GM23248 (cell line): ENCODE measurements at places on chromosomes 3 and 15. TPM values are rescaled to one million over a fixed set of nuclear protein-coding genes. Genes with fewer than 3 reads are reported as not detected.

The LYSMD2 gene
- 6.7 and 8.1 TPM in 2 replicates for polyA plus RNA-seq

The TRH gene
- polyA plus RNA-seq: 0.15 and 0.19 TPM in 2 replicates

DNA sequence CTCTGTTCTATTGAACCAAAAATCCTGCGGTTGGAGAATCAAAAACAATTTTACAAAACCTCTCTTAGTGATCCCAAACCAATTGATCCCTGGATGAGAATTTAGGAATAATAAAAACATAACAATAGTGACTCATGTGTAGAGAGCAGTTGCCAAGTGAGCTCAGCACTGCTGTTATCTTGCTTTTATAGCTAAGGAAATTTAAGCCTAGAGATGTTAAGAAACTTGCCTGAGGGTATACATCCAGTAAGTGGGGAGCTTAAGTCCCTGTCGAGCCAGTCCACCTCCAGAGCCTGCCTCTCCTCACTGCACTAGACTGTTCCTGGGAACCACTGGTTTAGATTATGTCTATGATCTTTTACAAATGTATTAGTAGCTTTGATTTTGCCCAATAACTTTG, 358.4 kb upstream of the LMCD1 start:
- peak; percentile 36 for DNase-seq

The MEX3B gene
- polyA plus RNA-seq: 5.3 and 5.7 TPM in 2 replicates

DNA sequence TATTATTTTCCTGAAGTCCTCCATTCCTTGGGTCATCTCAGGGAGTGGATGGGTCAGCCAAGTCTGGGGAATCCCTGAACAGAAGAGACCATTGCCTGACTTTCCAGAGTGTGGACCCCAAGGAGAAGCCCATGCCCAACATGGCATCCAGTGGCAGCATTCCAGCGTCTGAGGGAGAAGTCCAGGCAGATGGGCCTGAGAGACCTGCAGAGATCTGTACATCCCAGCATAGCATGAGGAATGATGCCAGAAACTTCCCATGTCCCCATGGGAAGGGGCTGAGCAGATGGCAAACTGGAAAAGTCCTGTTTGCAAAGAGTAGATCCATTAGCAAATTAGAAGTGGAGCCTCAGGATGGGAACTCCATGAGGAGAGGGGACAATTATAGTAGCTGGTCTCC, 17.6 kb upstream of the COLQ start:
- no peak for DNase-seq

The PLCL2 gene
- polyA plus RNA-seq: 1.4 TPM in 2 replicates

DNA sequence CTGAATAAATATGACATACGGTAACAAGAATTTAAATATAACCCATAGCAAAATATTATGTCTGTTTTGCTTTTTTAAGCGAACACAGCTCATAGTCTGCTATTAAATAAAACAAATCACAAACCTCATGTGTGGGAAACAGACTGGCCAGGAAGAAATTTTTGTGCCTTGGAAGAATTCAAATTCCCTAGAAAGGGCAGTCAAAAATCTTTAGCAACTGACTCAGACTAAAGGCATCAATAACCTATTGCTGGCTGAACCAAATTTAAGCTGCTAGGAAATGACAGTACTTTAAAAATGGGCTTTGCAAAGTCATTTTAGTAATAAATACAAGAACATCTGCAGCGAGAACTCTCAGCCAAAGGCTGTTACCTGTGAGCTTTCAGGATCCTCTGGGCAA, 151.4 kb downstream of the PLD1 start:
- DNase-seq: peak; percentile 14

GRCh38 chr15:25852661-25853524, 10.2 kb downstream of the ATP10A start:
- no peak for DNase-seq

DNA sequence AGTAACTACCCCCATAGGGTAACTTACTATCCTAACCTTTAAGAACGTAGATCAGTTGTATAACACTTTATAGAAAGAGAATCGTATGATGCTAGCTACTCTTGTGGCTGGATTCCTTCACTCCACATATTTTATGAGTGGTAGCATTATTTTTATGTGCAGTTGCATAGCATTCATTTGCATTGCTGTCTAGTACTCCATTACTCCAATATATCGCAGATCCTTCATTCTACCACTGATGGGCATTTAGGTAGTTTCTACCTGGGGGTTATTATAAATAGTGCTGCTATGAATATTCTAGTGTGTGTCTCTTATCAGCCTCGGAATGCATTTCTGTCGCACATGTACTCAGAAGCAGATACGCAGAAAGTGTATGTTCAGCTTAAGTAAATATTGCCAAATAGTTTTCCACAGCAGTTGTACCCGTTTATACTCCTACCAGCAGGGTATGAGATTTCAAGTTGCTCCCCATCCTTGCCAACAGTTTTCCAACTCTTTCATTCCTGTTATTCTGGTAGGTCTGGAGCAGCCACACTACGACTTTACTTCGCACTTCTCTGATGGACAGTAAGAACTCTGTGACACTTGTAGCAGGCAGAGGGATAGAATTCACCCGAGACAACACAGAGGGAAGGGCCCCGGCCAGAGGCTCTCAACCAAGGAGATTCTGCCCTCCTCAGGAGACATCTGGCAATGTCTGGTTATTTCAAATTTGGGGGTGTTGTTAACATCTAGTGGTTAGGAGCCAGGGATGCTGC, 9.8 kb upstream of the VGLL4 start:
- DNase-seq: no peak

- peak; percentile 51 for DNase-seq
These were observed at the start of gene CHRNA7 for GRCh38 chr15:32029862-32030781. CHRNA7 (plus strand) TSS chr15:32030515; CDS start chr15:32030595, 80 bp downstream.

- peak; percentile 5 for DNase-seq
These were observed 40.0 kb downstream of the FOXP1 start for GRCh38 chr3:71543371-71544016.

DNA sequence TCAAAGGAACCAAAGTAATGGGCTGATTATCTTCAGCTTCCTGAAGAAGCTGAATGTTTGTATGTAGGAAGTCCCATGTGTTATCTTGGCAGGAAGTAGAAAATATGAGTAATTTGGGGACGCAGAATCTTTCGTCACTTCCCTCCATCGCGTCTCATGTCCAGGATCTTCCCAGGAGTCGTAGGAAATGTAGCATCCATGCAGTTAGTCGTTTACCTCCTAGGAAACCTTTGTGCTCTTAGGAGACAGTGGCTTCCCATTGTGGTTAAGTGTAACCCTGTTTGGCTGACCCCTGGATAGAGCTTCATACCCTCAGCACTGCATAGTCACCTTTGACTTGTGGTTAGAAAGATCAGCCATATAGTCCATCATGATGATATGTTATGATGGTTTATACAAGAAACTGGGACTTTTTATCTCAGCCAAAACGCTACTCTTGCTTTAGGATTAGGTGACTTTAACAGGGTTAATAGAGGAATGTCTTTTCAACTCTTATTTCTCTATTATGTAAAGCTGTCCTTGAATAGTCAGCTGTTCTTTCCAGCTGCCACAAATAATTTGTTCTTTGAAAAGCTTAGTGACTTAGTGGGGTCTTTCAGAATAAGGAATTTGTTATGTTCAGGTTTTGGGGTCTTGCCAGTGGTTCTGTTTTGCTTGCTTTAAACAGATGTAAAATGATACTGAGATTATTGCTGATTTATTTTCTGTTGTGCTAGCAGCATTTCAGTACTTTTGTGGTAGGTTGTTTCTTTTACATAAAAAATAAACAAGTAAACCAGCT, 92.2 kb downstream of the KLHL25 start:
- DNase-seq: peak; percentile 56

GRCh38 chr3:70774641-70775040, 462.2 kb upstream of the MDFIC2 start:
- peak; percentile 23 for DNase-seq

DNA sequence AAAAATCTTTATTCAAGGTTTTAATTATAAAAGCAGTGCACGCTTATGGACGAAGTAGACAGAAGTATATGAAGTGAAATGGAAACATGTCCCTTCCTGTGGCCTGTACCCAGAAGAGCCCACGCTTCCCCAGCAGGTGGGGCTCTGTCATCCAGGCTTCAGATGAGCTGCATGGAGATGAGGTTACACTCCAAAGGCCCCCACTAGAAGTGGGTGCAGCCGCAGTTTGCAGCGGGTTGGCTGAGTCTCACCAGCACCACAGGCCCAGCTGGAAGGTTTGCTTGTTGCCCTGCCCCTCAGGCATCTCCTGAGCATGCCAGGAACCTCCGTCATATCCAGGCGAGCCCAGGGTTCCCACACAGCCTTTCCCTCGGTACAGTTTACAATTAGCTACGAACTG, 33.1 kb downstream of the PRR20G start:
- peak; percentile 18 for DNase-seq

DNA sequence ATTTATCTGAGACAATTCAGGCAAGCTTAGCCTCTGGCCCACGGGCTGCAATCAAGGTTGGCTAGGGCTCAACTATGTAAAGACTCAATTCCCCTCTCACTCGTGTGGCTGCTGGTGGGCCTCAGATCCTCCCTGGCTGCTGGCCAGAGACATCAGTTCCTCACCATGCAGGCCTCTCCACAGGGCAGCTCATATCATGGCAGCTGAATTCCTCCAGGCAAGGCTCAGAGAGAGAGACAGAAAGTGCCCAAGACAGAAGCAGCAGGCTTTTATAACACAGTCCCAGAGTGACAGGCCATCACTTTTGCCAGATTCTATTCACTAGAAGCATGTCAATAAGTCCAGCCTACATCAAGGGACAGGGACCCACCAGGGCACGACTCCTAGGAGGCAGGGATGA, 63.2 kb downstream of the XXYLT1 start:
- no peak for DNase-seq

- peak; percentile 77 for DNase-seq
These were observed 47.6 kb downstream of the TRIM71 start for GRCh38 chr3:32865383-32865782.

DNA sequence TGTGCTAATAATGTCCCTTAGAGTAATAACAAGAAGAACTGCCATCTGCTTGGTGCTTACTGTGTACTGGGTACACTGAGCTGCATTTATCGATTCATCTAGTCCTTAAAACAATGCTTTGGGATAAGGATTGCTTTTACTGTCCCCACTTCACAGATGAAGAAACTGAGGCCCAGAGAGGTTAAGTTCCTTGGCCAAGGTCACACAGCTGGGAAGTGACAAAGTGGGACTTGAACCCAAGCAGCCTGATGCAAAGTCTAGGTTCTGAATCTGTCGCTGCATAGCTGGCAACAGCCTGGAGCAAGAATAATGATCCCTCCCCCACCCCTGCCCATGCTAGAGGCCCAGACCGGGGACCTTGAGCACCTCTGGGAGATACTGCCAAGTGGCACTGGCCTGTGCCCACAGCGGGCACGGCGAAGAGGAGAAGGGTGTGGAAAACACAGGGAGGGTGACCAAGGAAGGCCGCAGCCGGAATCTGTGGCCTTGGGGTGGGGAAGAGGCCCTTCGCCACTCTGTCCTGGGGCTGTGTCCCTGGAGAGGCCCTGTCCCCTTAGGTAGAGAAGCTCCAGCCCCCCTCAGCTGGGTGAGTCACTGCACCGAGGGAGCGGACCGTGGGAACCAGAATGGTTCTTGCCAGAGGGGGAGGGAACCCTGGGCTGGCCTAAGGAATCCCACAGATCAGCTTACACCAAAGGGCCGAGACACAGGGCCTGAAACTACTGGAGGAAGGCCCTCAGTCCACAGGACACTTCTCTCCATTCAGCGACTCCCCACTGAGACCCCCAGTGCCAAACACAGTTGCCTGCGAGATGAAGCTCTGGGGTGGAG, 3.5 kb downstream of the PLXND1 start:
- DNase-seq: peak; percentile 96

DNA sequence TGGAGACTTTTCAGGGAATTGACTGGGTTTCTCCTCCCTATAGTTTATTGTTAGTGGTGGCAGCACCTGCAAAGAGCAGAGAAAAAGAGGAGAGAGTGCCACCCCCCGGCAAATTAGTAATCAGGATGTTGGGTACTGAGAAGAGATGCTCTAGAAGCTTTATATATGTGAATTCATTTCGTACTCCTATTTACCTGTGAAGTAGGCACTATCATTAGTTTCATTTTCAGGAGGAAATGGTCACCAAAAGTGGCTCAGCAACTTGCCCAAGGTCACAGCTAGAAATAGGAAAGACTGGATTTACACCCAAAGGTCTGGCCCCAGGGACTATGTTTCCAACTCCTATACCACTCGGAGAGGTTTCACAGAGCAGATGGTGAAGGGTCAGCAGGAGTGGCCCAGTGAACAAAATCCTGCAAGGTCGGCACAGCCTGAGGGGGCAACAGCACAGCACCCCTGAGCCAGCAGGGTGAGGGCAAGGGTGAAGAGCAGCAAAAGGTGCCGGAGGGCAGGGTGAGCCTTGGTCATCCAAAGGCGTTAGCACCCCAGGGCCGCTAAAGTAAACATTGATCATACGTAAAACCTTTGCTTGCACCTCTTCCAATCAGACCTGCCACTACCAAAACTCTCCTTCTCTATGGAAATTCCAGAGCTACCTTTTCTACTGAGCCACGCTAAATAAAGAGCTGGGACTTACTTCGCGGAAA, 23.6 kb downstream of the VGLL4 start:
- DNase-seq: no peak

- peak; percentile 76 for DNase-seq
These were observed 489 bp downstream of the GMPPB start for GRCh38 chr3:49723296-49723627.

GRCh38 chr3:188345223-188345622, 191.3 kb downstream of the LPP start:
- DNase-seq: peak; percentile 33

DNA sequence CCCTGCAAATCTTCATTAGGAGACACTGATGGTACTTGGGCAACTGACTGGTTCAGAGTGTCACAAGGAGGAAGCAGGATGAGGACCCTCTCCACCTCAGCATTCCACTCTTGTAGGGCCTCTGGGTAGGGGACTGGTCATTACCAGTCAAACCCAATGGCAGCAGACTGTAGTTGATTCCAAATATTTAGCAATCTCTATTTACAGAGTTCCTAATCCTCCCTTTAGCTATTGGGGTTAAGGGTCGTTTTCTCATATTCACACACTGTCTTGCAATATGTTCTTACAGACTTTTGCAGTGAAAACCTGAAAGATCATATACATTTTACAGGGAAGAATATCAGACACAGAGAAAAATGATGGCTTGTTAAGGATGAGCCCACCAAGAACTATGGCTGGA, 397.7 kb downstream of the GAP43 start:
- no peak for DNase-seq

The CILP gene
- 0.09 TPM in 1 of 2 replicates, not detected in the other for polyA plus RNA-seq

- DNase-seq: no peak
These were observed 179.3 kb downstream of the THRB start for GRCh38 chr3:24315356-24315755.

DNA sequence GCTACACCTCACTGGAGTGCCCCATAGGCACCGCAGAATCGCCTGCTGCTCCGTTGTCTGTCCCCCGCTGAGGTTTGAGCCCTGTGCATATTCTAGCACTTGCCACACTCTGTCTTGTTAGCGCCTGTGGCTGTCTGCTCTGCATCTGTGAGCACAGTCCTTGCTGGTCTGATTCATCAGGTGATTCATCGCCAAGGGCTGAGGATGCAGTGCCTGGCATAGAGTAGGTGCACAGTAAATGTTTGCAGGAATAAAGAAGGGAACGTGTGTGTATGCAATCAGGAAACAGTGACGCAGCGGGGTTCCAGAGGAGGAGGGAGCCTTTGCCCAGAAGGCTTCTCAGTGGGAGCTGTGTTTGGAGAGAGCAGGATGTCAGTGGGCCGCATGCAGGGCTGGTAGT, 124.0 kb upstream of the PLXNA1 start:
- DNase-seq: peak; percentile 93

- no peak for DNase-seq
These were observed 13.8 kb downstream of the MEIS2 start for GRCh38 chr15:37086521-37086920.

- peak; percentile 56 for DNase-seq
These were observed 41.7 kb downstream of the CADPS start for GRCh38 chr3:62833538-62833937.
